ENCODE measurements at places on chromosomes 16 and 17. TPM values are rescaled to one million over a fixed set of nuclear protein-coding genes. Genes with fewer than 3 reads are reported as not detected.

Gene PITPNM3
- 0.71 TPM for total RNA-seq

Gene SLC9A5
- 4.1 TPM for total RNA-seq

Gene QPRT
- total RNA-seq: 8.6 TPM

Gene KRT15
- not detected for total RNA-seq

Gene KRT20
- not detected for total RNA-seq

GRCh38 chr16:59053911-59054310 is 319.8 kb upstream of the GOT2 start:
- no peaks in the 10 kb centered on the region for H3K27me3 ChIP-seq
- H3K36me3 ChIP-seq: no peaks in the 10 kb centered on the region
- no peaks in the 10 kb centered on the region for H3K4me1 ChIP-seq
- no peak overlapping the region for H3K27ac ChIP-seq
- no peak overlapping the region for H3K4me3 ChIP-seq

DNA sequence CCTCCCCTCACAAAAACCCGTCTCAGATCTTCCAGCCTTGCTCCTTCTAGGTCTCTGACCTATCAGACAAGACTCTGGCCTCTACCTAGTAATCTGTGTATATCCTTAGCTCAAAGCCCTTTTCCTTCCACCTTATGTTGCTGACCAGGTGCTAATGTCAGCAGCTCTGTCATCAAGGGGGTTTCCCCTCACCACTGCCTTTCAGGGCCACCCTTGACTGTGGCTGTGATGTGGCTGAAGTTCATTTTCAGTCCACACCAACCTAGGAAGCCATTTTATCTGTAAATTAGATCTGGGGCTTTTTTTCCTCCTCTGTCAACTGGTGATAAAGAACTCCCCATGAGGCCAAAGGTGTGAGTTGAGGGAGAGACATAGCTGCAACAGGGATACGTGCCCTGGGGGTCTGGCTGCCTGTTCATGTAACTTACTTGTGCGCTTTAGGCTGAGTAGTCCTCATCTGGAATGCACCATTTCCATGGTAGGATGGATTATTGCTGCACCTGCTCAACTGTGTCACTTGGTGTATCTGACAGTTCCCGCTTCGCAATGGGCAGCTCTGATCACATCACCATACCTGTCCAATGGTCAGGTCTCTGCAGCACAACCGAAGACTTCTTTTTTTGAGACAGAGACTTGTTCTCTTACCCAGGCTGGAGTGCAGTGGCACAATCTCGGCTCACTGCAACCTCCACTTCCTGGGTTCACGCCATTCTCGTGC is 14.7 kb upstream of the RUNDC3A start:
- no peaks in the 10 kb centered on the region for H3K4me1 ChIP-seq
- H3K36me3 ChIP-seq: no peaks in the 10 kb centered on the region
- H3K27me3 ChIP-seq: peaks cover 11% of the 10 kb centered on the region
- H3K4me3 ChIP-seq: no peak overlapping the region

DNA sequence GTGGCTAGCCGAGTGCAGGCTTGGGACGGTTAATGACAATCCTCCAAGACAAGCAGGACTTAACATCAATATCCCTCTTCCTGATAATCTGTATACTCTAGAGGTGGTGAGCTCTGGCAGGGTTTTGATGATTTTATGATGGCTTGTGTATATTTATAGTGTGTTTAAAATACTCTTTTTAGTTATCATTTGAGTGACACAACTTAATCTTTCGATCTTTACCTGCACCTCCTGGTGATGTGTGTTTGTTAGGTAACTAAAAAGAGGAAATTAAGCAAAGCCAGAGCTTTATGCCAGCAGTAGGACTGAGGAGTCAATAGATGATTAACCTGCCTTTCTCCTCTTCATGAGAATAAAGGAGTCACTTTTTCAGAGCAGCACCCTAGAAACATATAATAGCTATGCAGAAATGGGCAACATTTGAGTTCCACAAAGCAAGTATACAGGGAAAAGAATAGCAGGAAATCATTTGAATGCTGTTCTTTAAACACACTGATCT is 210.5 kb downstream of the IRX3 start:
- H3K4me1 ChIP-seq: no peaks in the 10 kb centered on the region
- H3K36me3 ChIP-seq: no peaks in the 10 kb centered on the region
- DNase-seq: no peak
- H3K27ac ChIP-seq: no peak overlapping the region
- H3K4me3 ChIP-seq: no peak overlapping the region

DNA sequence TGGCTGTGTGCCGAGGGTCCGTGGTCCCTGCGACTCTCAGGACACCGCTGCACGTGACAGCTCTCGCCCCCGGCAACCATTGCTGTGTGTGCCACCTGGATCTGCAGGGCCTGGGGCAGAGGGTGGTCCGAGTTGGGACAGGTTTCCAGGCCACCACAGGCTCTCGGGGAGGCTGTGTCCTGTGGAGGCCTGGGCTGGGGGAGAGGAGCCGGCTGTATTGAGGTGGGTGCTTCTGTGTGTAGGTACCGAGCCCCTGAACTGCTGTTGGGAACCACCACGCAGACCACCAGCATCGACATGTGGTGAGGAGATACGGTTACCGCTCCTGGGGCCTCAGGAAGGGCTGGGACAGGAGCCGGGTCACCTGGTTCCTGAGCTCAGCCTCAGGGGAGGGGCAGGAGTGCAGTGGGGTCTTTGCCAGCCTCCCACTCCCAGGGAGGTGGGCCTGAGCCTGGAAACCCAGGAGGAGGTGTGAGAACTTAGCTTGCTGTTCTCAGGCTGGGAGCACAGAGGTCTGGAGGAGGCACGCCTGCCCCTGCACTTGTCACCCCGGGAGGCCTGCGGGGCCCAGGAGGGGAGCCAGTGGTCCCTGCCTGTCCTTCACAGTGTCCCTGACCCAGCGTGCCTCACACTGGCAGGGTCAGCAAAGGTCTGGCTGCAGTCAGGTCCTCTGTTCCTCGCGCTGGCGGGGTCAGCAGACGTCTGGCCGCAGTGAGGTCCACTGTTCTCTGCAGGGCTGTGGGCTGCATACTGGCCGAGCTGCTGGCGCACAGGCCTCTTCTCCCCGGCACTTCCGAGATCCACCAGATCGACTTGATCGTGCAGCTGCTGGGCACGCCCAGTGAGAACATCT is 7.3 kb downstream of the SPATA2L start:
- H3K36me3 ChIP-seq: peaks cover 29% of the 10 kb centered on the region
- no peaks in the 10 kb centered on the region for H3K27me3 ChIP-seq
- no peak for DNase-seq
- no peak overlapping the region for H3K27ac ChIP-seq
- peaks cover 19% of the 10 kb centered on the region for H3K4me1 ChIP-seq
- H3K4me3 ChIP-seq: no peak overlapping the region

DNA sequence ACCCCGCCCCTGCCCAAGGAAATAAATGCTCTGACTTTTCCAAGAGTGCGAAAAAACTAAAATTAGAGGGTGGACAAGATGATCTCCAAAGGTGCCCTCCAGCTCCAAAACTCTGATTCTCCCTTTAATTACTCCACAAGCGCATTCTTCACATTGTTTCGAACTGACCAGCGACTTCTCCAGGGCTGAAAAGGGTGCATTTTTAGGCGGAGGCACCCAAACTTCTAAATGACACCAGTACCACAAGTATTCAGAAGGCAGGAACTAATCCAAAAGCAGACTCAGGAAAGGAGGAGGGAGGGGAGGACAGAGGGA is 750 bp downstream of the ZFHX3 start:
- DNase-seq: no peak
- peak overlapping the region; percentile 67 for H3K4me3 ChIP-seq
- peaks cover 8% of the 10 kb centered on the region for H3K4me1 ChIP-seq
- no peak overlapping the region for H3K27ac ChIP-seq
- H3K27me3 ChIP-seq: peaks cover 47% of the 10 kb centered on the region
- no peaks in the 10 kb centered on the region for H3K36me3 ChIP-seq

GRCh38 chr16:85836706-85837582 is 37.4 kb downstream of the COX4I1 start:
- no peak overlapping the region for H3K27ac ChIP-seq
- H3K4me1 ChIP-seq: no peaks in the 10 kb centered on the region
- no peak for DNase-seq
- H3K36me3 ChIP-seq: no peaks in the 10 kb centered on the region
- H3K4me3 ChIP-seq: no peak overlapping the region
- peaks cover 13% of the 10 kb centered on the region for H3K27me3 ChIP-seq

DNA sequence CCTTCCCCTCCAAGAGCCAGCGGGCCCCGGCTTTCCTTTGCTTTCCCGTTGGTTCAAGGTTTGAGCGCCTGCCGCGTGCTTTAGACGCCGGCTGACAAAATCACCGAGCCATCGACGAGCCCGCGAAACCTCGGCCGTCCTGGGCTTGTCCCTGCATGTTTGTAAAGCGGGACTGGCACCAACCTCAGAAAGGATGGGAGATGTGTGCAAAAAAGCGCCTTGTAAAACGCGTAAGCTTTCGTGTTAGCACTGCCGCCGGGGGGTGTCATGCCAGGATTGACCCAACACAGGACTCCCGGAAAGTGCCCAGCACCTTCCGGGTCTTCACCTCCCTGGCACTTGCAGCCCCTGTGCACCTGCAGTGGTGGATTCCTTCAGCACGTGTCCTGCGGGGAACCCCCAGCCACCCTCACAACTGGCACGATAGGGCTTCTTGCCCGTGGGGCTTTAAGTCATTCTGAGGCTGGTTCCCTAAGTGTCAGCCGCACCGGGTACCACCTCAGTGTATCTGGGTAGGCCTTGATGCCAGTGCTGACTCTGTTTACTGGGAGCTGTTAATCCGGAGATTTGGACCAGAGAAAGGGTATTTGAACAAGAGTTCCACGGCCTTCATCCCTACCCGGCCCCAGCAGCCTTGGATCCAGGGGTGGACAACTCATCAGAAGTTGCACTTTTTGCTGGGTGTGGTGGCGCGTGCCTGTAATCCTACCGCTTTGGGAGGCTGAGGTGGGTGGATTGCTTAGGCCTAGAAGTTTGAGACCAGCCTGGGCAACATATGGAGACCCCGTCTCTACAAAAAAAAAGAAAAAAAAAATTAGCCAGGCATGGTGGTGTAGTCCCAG is 817 bp downstream of the NDUFAF8 start:
- peak overlapping the region; percentile 97 for H3K27ac ChIP-seq
- H3K4me3 ChIP-seq: peak overlapping the region; percentile 96
- DNase-seq: peak; percentile 54
- peaks cover 20% of the 10 kb centered on the region for H3K36me3 ChIP-seq
- H3K27me3 ChIP-seq: no peaks in the 10 kb centered on the region
- H3K4me1 ChIP-seq: peaks cover 41% of the 10 kb centered on the region

DNA sequence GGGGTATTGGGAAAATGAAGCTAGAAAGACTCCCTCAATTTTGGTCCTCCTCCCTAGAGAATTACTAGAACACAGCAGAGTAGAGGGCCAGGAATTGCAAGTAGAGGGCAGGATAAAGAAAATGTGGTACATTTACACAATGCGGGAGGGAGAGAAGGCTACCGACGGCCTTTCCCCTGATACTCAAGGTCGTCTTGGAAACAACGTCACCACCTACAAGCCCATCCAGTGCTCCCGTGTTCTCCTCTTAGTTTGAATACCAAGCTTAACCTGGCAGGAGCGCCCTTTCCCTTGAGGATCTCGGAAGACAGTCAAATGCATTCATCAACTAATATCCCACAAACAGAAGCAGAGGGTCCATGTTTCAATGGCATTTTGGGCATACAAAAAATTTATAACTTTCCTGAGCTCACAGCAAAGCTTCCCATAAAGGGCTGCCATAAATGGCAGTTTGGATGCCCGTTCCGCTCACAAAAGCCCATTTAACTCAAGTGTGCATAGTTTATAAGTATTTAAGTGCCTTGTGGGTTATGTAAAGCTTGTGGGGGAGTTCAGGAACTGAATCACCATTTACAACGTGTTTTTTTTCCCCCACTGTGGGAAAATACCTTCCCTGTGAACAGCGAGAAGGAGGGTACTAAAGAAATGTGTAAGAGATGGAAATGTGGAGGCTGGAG is 414.6 kb downstream of the SLC39A11 start:
- H3K4me3 ChIP-seq: no peak overlapping the region
- DNase-seq: no peak
- no peaks in the 10 kb centered on the region for H3K4me1 ChIP-seq

DNA sequence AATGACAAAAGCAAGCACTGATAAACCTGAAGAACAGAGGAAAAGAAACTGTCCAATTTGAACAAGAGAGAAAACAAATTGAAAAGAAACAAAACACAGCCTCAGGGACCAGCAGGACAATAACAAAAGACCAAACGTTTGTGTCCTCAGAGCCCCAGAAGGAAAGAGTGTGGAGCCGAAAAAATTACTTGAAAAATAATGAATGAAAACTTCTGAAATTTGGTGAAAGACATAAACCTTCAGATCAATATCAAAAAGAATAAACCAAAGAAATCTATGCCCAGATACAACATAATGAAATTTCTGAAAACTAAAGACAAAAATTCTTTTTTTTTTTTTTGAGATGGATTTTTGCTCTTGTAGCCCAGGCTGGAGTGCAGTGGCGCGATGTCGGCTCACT is 45.6 kb downstream of the CCDC57 start:
- H3K4me1 ChIP-seq: peaks cover 8% of the 10 kb centered on the region
- DNase-seq: no peak
- H3K27ac ChIP-seq: no peak overlapping the region
- H3K4me3 ChIP-seq: no peak overlapping the region
- peaks cover 33% of the 10 kb centered on the region for H3K36me3 ChIP-seq

DNA sequence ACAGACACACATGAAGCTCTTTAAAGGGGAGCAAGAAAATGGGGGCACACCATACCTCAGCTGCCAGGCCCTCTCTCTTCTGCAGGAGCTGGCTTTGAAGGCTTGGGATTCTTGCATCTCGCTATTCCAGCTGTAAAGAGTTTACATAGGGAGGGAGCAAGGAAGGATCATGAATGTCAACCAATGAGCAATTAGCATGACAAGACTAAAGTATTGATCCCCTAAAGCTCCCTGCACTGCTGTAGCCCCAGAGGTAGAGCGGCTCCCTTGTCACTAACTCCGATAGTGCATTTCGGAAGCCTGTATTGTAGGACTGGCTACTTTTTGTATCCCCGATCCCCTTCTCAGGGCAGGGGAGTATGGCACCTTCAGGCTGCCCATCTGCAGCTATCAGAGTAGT is 113.4 kb upstream of the PMFBP1 start:
- DNase-seq: no peak
- H3K36me3 ChIP-seq: no peaks in the 10 kb centered on the region
- H3K27ac ChIP-seq: no peak overlapping the region
- H3K27me3 ChIP-seq: no peaks in the 10 kb centered on the region
- no peak overlapping the region for H3K4me3 ChIP-seq
- H3K4me1 ChIP-seq: no peaks in the 10 kb centered on the region

GRCh38 chr16:69116906-69117305 is 11.5 kb downstream of the HAS3 start:
- no peak for DNase-seq
- no peak overlapping the region for H3K4me3 ChIP-seq
- no peaks in the 10 kb centered on the region for H3K27me3 ChIP-seq
- peaks cover 8% of the 10 kb centered on the region for H3K4me1 ChIP-seq
- no peak overlapping the region for H3K27ac ChIP-seq

DNA sequence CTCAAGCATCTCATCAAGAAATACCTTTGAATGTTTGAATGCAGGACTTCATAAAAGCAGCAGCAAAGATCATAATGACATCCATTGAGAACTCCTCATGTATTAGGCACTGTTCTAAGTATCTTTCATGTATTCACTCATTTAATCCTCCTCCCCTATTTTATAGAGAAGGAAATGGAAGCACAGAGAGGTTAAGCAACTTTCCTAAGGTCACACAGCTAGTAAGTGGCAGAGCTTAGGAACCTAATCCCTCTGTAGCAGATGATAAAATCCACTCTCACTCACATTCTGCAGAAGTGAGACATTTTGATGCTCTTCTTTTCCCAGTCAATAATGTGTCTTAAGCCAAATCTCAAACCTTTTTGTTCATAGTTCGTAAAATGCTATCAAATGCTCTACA is 350.8 kb upstream of the C16orf82 start:
- H3K4me3 ChIP-seq: no peak overlapping the region
- no peak for DNase-seq
- no peaks in the 10 kb centered on the region for H3K36me3 ChIP-seq
- no peak overlapping the region for H3K27ac ChIP-seq
